ENCODE measurements at places on chromosomes 1 and 21.

DNA sequence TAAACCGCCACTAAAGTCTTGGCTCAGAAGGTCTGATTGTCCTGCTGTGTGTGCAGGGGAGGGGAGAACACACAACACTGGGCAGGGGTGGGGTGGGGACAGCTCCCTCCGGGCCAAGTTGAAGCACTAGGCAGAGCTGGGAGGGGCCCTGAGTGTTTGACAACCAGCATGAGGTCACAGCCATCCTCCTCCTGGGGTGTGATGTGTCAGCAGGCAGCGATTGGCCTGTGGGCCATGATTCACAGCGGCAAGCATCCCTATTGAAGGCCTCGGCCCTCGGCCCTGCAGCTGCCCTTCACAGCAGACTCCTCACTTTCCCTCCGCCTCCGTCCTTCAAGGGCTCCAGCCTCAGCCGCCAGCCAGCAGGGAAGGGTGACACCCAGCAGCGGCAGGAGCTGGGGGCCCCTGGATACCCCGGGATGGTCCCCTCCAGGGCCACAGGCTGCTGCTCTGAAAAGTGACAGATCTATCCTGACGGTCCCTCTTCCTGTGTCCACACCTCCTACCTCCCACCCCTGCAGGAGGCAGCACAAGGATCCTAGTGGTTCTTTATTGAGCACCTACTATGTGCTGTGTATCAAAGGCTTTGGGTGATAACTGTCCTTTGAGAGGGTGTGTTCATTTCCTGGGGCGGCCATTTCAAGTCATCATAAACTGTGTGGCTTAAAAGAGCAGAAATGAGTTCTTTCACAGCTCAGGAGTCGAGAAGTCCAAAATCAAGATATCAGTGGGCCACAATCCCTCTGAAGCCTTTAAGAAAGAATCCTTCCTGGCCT is 66.0 kb upstream of the SLC25A33 start:
- DNase-seq = no peak

DNA sequence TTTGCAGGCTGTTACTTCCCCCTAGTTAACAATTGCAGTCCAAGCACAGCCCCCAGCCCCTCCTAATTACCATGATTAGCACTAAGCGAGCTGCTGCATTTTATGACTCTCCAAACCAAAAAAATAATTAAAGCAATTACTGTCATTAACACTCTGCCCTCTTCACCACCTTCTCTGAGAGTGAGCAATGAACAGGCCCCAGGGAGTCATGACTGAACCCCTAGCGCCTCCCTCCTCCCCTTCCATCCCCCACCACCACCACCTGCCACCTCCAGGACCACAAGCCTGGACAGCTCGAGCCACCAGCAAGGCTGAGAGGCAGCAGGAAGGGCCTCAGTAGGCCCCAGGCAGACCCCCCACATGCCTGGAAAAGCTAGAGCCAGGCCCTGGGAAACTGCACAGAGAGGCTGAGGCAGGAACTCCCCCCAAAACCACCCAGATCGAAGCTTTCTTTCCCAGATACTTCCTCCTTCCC is 35.5 kb upstream of the ZC3H12A start:
- no peak for DNase-seq

GRCh38 chr21:31514598-31514997 is 144.9 kb upstream of the SOD1 start:
- no peak for DNase-seq

GRCh38 chr1:207862241-207862787 is 48.6 kb downstream of the CD34 start:
- DNase-seq = no peak

DNA sequence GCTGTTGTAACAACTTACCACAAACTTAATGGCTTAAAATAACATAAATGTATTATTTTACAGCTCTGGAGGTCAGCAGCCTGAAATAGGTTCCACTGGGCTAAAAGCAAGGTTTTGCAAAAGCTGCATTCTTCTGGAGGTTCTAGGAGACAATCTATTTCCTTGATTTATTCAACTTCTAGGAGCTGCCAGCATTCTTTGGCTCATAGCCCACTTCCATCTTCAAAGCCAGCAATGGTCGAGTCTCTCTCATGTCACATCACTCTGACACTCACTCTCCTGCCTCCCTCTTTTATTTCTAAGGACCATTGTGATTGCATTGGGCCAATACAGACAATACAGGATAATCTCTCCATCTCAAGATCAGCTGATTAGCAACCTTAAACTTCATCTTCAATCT is 15.1 kb upstream of the FOXJ3 start:
- no peak for DNase-seq

DNA sequence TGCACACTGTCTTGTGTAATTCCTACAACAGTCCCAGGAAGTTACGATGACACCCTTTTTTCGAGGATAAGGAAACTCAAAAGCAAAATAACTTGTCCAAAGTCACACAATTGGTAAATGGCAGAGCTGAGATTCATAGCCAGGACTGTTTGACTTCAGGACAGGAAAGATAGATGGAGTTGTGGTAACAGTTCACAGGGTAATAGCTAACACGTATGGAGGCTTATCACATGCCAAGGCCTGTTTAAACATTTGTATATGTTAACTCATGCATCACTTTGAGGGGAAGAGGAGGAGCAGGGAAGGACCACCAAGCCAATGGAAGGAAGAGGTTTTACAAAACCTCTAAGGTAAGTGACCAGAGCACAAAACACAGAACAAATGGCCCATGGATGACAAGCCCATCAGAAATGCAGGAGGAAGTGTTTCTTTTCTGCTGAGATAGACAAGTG is 2.8 kb downstream of the DHCR24 start:
- no peak for DNase-seq

GRCh38 chr1:236140705-236141446 is 1.5 kb upstream of the GPR137B start:
- DNase-seq = no peak

GRCh38 chr1:110068646-110069403 is 1.6 kb downstream of the ALX3 start:
- DNase-seq = no peak

DNA sequence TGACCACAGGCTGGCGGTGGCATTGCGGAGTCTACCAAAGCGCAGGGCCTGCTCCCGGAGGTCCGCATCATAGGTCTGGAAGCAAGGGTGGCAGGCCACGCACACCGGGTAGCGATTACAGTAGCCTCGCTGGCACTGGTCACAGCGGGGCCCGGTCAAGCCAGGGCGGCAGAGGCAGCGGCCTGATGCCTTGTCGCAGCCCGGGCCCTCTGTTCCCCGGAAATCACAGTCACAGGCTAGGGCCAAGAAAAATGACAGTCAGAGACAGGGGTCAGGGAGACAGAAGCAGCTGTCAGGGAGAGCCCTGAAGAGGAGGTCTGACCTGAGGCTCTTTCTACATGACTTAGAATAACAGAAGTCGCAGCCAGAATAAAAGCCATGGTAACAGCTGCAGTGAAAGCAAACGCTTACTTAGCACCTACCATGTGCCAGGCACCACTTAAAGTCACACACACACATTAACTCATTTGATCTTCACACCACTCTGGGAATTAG is 26.4 kb downstream of the LAMB3 start:
- DNase-seq = no peak

DNA sequence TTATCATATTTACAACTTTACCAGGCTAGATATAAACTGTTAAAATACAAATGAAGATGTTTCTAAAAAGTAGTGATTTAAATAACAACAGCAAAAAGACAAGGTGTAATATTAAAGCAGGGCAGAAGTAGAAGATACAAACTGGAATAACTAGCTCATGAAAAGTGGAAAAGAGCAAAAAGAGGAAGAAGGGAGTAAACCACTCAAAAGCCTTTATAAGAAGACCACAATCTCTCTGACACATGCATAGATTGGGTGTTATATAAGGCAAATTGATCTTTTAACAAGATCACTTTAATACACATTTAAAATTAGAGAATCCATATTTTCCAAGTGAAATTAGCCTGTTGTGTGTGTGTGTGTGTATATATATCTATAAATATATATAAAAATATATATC is 5.0 kb downstream of the DENND1B start:
- DNase-seq = no peak

- DNase-seq = no peak
These were observed 1.0 kb upstream of the SFN start for GRCh38 chr1:26861889-26862378.

- no peak for DNase-seq
These were observed 11.6 kb upstream of the OR2G2 start for GRCh38 chr1:247576514-247576913.

DNA sequence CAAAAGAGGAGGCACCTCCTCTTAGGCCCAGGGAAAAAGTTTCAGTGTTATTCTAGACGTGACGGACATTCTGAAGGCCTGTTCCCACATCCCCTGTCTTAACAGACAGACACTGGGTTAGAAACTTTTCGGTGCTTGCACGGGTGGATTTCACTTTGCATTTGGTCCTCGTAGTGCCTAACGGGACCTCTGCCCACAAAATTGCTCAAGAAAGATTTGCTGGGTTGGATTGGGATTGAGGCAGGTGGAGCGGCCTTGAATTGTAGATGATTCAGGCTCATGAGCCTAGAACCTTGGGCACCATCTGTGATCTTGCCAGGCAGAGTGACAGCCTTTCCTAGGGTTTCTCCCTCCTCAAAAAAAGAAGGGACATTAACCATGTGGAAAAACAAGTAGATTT is 2.8 kb downstream of the PLA2G5 start:
- no peak for DNase-seq

DNA sequence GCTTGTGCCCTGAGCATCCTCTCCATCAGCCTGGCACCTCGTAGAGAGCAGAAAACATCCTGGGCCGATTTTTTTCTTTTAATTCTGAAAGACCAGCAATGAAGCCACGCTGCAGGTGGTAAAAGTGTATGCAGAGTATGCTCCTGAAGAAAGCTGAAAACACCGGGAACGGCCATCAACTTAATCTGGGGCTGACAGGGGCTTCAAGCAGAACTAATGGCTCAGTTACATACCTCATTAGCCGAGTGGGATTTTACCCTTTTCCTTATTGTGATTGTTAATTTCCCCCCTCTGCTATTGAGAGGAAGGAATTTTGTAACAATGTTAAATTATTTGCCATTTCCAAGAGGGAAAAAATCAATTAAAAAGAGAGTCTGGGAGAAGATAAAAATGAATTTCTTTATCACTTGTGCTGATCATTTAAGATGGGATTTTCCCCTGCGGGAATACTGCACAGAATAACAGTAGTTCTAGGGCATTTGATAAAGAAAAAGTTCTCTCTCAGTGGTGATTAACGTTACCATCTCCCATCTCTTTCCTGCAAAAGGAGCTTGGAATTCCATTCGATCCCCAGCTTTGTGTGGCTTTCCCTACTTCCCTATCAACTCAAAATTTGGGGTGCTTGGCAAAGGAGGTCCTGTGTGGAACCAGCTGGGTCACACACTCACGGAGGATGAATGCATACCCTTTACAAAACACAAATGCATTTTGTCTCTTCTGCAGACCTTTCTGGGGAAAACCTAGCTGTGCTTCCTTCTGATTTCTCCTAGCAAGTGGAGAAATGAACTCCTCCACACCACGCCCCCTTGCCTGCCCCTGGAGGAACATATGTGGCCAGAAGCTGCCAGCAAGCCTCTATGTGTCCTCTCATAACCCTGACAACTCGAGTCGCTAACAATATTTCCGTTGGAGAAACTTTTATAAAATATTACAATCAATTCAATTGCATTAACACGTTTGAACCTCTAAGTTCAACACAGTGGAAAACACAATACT is 70.9 kb downstream of the RRAGC start:
- no peak for DNase-seq

All from stimulated activated CD8-positive, alpha-beta memory T cell treated with anti-CD3 and anti-CD28 coated beads, Interleukin-7, amount 100 ng/mL, for 48 hours (primary cell).